ENCODE measurements at places on chromosomes 12 and 14.
A peak's percentile ranks its signal among the peaks of the same experiment; 100 is the strongest.

GRCh38 chr12:85188619-85189018 is 91.4 kb upstream of the ALX1 start:
- no peak for DNase-seq

DNA sequence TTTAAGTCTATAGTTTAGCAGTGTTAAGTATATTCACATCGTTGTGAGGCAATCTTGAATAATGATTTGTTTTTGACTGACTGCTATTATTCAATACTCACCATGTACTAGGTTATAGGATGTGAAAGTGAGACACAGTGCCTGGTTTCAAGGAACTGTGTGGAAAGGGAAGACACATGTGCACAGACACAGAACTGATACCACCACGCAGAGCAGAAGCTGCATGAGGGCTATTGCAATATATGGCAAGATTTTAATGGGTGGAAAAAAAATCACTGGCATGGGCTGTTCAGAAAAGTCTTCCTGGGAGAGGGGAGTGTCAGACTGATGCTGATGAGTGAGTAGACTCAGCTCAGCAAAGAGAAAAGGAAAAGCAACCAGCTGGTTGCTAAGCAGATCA is 10.4 kb downstream of the SLC7A8 start:
- no peak for DNase-seq

DNA sequence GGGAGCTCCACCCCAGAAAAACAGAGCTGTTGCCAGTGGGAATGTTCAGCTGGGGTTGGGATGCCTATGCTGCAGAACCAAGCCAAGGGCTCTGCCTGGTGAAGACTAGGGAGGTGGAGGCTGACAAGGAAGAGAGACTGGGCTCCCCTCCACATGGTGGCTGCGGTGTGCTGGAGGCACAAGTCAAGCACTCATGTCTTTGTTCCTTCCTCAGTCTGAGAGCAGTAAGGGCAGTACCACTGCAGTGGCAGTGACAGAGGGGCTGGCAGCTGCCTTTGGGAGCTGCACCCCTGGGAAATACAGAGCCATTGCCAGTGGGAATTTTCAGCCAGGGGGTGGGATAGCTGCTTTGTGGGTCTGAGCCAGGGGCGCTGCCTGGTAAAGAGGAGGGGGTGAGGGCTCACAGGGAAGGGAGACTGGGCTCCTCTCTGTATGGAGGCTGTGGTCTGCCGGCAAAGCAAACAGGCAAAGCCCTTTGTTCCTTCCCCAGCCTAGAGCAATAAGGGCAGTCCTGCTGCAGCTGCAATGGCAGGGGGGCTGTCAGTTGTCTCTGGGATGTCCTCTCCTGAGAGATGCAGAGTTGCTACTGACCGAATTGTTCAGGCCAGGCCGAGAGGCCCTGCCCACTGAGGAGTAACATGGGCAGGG is 255.9 kb downstream of the RAD51B start:
- DNase-seq: no peak

DNA sequence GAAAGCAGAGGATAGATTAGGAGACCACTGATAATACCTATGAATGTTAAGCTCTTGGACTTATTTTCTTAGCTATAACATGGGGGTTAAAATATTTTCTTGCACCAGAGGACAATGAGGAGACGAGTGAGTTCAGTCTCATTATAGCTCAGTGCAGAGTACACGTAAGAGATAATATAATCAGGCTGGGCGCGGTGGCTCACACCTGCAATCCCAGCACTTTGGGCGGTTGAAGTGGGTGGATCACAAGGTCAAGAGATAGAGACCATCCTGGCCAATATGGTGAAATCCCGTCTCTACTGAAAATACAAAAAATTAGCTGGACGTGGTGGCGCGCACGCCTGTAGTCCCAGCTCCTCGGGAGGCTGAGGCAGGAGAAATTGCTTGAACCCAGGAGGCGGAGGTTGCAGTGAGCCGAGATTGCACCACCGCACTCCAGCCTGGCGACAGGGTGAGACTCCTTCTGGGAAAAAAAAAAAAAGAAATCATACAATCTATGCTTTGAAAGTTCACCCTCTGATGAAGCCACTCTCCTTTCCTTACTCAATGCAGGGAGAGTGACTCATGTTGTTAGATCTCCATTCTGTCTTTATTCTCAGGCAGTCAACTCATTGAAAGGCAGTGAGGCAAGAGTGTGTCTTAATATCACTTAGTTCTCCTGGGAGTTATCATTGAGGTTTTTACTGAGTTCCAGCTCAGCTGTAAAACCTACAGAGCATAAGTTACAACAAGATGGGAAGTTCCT is 134.2 kb downstream of the SYNE2 start:
- DNase-seq: no peak

- no peak for DNase-seq
Observed at GRCh38 chr14:52873694-52874093, 77.2 kb downstream of the FERMT2 start.

DNA sequence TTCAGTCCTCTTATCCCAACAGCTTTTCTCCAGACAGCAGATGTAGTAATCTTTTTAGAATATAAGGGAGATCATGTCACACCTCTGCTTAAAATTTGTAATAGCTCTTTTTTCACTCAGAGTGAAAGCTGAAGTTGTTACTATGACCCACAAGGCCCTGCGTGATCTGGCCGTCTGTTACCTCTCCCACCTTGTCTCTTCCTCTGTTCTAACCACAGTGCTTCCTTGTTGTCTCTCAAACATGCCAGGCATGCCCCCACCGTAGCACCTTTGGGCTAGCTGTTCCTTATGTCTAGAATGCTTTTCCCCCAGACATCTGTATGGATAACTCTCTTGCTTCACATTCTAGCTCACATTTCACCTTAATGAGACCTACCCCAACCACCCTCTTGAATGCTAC is 6.5 kb downstream of the NECAP1 start:
- no peak for DNase-seq

- no peak for DNase-seq
Observed at GRCh38 chr14:29370024-29370423, 557.6 kb downstream of the PRKD1 start.

GRCh38 chr12:66602483-66603143 is 76.3 kb downstream of the GRIP1 start:
- DNase-seq: no peak

DNA sequence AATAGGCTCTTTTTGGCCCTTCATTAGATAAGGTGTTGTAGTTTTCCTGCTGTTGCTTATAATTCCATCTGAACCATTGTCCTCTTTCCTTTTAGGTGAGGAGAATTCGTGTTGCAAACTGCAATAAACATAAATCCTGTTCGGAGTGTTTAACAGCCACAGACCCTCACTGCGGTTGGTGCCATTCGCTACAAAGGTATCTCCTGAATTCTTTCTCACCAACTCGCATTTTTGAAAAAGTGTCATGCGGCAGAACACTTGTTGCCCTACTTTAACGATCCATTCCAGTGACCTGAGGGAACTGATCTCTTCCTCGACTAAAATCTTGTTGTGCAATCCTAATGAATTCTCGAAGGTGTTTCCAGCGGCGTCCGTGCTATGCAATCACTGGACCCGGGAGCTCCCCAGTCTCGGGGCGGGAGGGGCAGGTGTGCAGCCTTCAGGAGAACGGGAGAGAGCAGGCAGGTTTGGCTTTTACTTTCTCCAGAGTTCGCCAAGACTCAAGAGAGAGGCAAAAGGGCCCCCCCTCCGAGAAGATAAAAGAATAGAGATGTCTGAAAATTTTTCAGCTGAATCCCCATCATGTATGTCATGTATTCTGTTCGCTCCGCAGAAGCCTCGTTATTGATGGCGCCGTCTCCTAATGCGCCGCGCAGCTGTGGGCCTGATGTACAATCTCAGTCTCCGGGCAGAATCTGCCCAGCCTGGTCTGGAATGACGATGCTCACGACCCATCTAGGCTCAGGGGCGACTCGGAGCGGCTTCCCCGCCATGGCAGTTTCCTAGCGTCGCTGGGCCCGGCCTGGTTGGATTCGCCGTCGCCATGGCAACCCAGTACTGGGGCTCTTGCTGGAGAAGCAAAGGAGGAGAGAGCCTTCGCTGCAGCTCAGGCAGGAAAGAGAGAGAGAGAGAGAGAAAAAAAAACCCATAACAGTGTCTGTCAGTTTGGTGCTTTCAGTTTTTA is 38.2 kb downstream of the PLXNC1 start:
- no peak for DNase-seq

GRCh38 chr14:80768646-80769045 is 172.9 kb downstream of the CEP128 start:
- no peak for DNase-seq

GRCh38 chr12:3364661-3365462 is 126.1 kb upstream of the PRMT8 start:
- no peak for DNase-seq

DNA sequence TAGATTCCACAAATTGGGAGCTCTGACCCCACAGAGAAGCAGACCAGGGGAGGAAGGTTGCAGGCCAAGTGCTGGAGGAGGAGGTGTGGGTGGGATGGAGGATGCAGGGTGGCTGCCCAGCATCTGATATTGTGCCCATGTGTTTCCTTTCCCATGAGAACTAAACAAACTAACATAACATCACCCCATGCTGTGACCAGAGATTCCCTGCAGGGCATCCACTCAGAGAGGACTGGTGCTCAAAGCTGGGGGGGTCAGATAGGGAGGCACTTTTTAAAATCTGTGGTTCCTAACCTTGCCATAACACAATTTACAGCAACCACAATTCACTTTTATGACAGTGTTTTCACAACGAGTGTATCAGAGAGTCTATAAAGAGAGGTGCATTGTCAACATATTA is 1277.6 kb downstream of the AACS start:
- no peak for DNase-seq

GRCh38 chr14:73524493-73524892 is 12.4 kb upstream of the ACOT1 start:
- no peak for DNase-seq

DNA sequence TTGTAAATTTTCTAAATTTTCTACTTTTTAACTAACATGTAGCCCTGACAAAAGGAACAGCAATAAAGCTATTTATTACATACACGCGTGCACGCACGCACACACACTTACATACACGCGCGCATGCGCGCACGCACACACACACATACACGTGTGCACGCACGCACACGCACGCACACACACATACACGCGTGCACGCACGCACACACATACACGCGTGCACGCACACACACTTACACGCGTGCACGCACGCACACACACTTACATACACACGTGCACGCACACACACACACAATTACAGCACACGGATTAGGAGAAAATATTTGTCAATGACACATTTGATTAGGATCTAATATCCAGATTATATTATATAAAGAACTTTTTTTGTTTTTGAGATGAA is 27.9 kb downstream of the DHX37 start:
- no peak for DNase-seq

- no peak for DNase-seq
Observed at GRCh38 chr14:104296388-104297312, 158.3 kb downstream of the KIF26A start.

GRCh38 chr12:103623716-103624115 is 36.6 kb downstream of the STAB2 start:
- no peak for DNase-seq

- no peak for DNase-seq
Observed at GRCh38 chr12:75825686-75826085, 205.9 kb downstream of the PHLDA1 start.

DNA sequence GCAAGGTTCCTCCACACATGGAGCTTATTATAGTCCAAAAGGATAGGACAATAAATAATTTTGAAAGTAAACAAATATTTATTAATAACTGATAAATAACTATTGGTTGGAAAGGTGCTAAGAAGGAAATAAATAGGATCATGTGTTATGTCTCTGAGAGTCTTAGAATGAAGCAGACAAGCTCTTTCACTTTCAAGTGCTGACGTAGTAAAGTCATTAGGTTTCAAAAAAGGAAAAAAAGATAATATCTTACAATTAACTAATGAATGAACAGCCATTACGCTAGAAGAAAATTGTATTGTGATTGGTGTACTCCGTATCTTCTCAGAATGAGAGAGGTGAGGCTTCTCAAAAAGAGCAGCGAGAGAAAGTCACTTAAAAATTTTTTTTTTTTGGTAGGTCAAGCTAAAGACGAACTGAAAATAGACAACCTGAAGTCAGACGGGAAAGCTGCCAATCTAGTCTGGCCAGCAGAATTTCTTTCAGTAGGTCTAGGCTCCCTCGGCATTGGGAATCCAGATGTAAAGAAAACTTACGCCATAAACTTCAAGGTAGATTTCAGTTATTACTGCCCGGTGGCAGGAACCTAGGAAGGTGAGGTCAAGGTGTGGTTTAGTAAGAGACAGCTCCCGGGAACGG is 583 bp upstream of the LEMD3 start:
- DNase-seq: no peak

- no peak for DNase-seq
Observed at GRCh38 chr14:50762001-50762930, 68.7 kb downstream of the NIN start.

DNA sequence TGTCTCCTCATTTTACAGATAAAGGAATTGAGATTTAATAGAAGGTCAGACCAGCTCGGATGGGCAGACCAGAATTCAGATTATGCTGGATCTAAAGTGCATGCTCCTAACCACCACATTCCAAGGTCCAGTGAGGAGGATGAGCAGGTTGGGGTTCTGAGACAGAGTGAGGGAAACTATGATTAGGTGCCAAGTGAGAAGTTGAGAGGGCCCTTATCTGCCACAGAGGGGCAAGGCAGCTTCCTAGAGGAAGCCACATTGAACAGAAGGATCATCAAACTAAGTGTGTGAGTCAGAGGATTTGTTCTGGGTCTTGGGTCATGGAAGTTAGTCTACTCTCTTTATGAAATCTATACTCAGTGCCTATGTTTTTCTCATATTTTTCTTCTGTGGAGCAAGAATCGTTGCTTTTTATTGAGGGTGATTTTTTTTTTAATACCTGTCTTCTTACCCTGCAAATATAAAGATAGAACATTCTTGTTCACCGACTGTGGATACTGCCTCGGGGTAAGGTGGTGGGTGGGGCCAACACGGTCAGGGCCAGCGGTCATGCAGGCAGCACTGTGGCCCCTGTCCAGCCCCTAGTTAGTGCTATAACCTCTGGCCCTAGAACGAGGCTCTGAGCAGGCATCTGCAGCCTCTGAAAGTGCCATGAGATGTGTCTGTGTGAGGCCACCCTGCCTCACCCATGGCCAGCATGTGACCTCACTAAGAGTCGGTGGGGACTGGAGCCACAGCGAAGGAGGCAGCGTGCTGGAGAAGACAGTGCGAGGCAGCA is 55.6 kb upstream of the PTHLH start:
- DNase-seq: peak; percentile 26

- DNase-seq: no peak
Observed at GRCh38 chr14:86799244-86799647, 1193.7 kb downstream of the GALC start.

DNA sequence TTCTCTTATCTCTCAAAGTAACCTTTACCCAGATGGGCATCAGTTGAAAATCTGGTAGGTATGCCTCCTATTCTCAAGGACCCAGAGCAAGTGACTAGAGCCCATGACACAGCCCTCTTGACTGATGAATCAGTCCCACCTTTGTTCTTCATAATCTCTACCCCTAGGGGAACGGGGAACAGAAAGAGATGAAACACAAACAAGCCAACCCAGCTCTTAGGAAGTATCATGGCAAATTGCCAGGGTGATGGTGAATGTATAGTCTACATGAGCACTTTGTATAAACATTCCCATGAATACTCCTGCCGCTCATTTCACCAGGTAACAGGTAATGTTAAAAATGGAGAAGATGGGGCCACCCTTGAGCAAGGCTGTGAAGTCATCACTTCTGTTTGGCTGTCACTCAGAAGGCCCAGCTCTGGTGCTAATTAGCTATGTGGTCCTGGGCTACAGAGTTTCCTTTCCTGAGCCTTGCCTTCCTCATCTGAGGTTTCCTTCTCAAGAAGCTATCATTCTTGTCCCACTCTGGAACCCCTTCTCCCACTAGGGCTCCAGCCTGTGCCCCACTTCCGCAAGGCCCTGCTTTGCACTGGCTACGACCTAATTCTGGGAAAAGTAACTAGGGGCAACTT is 161.7 kb downstream of the ANO2 start:
- no peak for DNase-seq

Measured in hematopoietic multipotent progenitor cell (in vitro differentiated cells).